ENCODE measurements at places on chromosomes 2 and 18.

- DNase-seq = no peak
Observed at GRCh38 chr2:48454504-48454903, 75.5 kb upstream of the STON1 start.

GRCh38 chr2:233603520-233603919 lies 13.9 kb upstream of the UGT1A8 start:
- DNase-seq = no peak

DNA sequence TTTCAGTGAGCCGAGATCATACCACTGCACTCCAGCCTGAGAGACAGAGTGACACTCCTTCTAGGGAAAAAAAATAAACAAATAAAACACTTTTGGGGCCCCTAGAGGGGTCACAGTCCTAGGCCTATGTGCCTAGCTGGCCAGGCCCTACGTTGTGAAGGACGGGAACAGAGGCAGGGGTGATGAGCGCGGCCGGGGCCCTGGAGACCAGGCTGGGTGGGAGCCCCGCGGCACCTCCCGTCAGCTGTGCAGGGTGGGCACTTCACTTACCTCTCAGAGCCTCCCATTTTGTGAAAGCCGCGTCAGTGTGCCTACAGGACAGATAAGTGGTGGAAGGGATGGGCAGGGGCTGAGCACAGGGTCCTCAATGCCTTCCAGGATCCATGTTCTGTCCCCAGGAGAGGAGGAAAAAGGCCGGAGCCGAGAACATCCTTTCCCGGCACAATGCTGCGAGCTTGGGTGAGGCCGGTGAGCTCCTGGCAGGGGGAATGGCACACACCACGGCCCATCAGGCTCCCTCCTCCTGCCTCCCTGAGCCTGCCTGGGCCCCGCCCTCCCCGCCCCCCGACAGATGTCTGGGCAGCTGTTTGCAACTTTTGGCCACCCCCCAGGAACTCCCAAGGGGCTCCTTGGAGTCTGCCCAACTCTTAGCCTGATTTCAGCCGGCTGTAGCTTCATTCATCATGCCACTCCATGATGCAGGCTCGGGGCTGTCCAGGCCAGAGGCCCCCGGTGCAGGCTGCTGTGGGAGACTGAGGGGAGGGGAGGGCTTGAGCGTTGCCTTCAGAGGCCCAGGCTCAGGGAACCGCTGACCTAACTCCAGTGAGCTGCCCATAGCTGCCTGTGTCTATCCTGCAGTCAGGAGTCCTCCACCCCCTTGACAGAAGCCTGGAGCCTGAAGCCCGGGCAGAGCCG lies 196.5 kb downstream of the TFCP2L1 start:
- no peak for DNase-seq

GRCh38 chr2:69149631-69150215 lies 136.7 kb downstream of the ANTXR1 start:
- DNase-seq = no peak

DNA sequence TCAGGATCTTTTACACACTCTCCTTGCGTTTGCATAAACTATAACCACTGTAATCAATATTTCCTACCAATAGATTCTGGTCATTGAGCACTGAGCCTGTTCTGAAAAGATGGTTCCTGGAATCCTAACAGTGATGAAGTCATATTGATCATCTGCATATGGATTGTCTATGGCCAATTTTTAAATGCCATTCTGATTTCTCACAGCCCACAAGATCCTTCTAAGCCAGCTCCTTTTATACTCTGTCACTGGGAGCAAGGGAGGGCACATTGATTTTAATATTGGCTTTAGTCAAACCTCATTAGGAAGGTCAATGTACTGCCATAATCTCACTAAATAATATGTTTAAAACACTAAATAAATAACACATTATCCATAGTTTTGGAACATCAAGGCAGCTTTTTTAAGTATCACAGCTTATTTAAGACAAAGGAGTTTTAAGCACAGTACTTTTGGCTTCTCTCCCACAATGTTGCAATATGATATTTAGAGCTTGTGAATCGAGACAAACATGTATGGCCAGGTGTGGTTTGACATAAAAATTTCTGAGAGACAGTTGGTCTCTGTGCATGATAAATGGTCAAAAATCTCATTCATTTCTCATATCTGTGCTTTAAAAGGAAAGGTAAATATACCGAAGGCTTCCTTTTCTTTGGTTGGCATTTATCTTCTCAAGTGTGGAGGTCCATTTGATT lies 267.3 kb downstream of the MTX2 start:
- DNase-seq = no peak

GRCh38 chr2:72378753-72379348 lies 231.2 kb upstream of the CYP26B1 start:
- no peak for DNase-seq

- no peak for DNase-seq
Observed at GRCh38 chr2:71528131-71528591, 74.8 kb downstream of the DYSF start.

- DNase-seq = no peak
Observed at GRCh38 chr2:67400560-67401485, 3.7 kb downstream of the ETAA1 start.

DNA sequence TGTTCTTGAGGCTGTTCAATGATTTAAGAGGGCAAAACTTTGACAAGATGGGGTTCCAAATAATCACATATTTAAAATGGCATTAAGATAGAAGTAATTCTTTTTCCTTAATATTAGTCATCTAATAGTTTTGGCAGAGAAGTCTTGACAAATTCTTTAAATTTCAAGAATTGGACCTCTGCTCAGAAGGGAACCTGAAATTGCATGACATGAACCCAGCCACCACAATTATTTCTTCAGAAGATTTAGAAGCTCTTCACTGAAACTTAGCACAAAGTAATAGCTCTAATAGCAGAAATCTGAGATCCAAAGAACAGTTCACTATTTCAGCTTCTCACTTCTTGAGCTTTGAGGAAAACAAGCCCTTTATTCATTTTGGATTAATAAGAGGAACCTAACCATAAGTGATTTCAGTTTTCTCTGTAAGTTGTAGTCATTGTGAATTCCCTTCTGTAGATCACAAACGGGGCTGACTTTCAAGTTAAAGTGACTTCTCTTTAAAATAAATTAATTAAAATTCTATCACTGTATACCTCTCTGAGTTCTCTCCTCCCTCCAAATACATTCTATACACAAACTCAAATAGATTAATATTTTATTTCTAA lies 100.6 kb upstream of the ITGA4 start:
- DNase-seq = no peak

GRCh38 chr18:715626-716025 lies 3.2 kb upstream of the ENOSF1 start:
- no peak for DNase-seq

DNA sequence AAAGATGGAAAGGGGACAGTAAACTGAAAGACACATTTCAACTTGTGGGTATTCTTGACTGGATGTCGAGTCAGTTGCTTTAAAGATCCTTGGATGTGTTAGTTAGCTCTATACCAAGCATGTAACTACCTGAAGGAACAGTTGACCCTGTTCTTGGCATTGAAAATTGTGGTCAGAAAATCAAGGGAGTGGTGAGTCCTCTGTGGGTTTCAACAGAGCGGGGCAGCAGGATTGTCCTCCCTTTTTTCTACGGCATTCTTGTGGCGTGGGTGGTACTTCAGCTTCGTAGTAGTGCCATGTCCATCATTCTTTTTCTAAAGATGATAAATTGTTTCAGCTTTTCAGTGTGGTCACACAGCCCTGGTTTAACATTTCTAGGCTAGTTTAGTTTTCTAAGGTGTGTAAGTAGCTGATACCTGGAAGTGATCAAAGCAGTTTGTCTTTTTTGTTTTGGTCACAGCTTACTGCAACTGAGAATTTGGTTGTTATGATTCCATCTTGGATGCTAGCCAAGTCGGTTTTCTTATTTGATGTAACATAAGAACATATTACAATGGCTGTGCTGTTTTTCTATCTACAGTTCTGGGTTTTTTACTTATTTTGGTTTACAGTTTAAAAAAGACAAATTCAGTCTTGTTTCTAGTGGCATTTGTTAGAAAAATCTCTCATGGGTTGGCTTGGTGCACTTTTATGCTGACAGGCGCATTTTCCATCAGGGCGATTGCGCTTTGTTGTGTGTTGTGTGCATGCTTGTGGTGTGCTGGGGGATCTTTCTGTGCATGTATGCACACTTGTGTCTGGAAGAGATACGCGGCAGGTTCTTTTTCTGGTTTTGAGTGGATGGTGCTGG lies 84.7 kb downstream of the ZNF407 start:
- no peak for DNase-seq

DNA sequence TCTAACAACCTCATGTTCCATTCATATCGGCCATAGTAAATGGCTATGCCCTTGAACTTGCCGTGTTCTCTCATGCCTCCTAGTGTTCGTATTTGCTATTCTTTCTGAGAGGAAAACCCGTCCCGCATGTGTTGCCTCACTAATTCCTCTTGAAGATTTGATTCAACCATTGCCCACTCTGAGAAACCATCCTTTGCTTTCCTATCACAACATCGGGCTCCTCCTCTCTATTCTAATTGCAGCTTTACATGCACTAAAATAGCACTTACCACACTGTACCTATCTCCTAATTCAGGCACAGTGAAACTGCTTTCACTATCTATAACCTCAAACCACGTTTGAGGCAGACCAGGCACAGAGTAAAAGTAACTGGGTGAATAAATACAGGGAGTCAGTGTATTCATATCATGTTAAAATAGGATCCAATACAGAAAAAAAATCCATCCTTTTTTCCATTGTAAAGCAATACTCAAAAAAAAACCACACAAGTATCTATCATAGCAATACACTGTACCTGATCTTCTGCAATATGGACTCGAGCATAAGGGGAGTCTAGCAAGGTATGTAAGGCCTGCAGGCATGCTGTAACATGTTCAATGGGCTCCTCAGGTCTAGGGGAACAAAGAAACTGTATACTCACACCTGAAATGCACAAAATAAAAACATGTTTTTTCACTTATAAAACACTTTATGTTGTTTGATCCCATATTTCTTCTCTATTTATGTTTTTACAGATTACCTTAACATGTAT lies 39.0 kb upstream of the STRN start:
- no peak for DNase-seq

- DNase-seq = no peak
Observed at GRCh38 chr18:56505293-56505692, 133.1 kb downstream of the TXNL1 start.

DNA sequence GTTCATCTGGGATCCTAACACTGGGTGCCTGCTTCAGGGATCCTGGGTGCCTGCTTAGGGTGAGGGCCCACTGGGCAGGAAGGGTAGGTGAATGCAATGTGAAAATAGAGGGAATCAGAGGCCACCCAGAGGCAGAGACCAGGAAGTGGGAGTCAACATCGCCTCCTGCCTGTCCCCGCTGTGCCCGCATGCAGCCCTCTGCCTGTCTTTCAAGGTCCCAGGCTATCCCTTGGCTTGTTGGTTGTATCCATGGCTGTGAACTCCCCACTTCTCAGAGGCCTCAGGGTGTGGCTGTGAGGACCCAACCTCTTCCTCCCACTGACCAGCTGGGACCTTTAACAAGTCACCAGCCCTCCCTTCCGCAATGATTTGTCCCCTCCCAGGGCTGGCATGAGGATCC lies 26.5 kb downstream of the PSD4 start:
- no peak for DNase-seq

GRCh38 chr2:240453461-240454105 lies 18.1 kb downstream of the GPC1 start:
- DNase-seq = no peak

All from T follicular helper cell (primary cell).